Hindlimb muscle (tissue), 1 donor: ENCODE measurements at places on chromosomes 7 and 10.
A peak's percentile ranks its signal among the peaks of the same experiment; 100 is the strongest.

- DNase-seq, result peak; percentile 36
Measured at GRCh38 chr7:38107486-38107893, 70.6 kb upstream of the STARD3NL start.

DNA sequence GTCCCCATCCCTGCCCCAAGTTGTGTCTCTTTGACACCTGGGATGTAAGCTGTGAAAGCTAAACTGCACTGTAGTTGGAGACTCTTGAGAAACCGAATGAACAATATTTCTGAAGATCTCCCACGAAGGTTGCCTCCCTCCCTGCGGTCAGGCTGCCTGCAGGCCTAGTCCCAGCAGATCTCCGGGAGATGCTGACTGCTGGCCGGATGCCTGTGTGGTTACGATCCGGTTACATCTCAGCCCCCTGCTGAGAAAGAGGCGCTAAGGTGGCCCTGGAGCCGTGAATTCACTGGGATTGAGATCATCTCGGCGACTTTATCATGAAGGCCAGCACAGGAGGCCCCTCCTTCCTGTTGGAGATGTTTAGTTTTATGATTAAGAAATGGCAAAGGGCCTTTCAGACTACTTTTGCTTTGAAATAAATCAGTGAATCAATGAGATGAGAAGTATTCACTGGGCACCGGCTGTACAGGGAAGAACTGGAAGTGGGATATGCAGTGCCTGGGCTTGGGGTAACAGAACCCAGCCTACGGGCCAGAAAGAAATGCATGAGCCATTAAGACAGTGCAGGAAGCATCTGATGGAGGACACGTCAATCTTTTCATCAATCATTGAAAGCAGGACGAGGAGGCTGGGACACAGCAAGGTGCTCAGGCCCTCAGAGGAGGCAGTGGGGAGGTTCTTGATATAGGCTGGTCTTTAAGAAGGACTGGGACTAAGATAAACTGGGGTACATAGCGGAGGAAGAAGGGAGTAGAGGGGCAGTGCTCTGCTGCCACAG is 177.6 kb downstream of the PRKAG2 start:
- DNase-seq, result no peak

GRCh38 chr7:139522830-139523198 is 671 bp upstream of the CLEC2L start:
- no peak for DNase-seq

GRCh38 chr10:126207313-126207771 is 180.9 kb downstream of the ADAM12 start:
- DNase-seq, result no peak

- peak; percentile 79 for DNase-seq
Measured at GRCh38 chr10:133335246-133336117, 1.2 kb downstream of the CALY start.

GRCh38 chr10:104065748-104066147 is 19.9 kb downstream of the COL17A1 start:
- no peak for DNase-seq

DNA sequence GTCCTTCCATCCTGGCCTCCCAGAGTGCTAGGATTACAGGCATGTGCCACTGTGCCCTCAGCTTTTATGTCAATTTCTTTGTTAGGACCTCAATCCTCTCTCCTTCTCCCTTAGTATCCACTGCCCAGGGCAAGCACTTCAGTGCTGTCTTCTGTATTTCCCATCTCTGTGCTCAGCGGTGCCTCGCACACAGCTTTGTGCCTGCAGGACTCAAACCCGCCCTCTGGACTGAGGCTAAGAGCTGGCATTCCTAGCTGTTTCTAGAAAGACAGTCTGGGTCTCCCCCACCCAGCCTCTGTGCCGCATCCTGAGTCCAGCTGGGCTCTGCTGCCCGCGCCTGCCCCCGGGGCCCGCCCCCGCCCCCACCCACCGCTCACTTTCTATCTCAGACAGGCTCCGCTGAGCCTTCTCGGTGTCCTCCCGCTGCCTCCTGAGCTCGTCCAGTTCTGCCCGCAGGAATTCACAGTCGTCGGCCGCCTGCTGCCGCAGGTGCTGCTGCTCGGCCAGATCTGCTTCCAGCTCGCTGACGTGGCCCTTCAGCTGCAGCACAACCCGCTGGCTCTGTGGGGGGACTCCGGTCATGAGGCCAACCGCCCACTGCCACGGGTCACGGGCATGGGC is 67.3 kb downstream of the SPDYE5 start:
- DNase-seq, result no peak

DNA sequence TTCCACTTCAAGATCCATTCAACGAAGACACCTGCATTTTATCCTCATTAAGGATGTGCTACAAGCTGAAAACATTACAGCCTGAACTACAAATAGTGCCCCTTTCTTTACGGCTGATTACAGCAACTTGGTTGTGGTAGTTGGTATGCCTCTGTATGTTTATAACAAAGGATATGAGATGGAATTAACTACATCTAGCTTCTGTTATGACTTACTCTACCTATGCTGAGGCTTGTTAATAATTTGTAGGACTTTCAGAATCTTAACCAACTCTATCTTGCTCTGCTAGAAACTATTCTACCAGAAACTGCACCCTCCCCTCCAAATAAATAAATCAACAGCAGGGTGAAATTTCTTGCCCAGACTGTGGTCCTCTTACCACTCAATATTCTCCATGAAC is 448.1 kb downstream of the GRM8 start:
- DNase-seq, result no peak

DNA sequence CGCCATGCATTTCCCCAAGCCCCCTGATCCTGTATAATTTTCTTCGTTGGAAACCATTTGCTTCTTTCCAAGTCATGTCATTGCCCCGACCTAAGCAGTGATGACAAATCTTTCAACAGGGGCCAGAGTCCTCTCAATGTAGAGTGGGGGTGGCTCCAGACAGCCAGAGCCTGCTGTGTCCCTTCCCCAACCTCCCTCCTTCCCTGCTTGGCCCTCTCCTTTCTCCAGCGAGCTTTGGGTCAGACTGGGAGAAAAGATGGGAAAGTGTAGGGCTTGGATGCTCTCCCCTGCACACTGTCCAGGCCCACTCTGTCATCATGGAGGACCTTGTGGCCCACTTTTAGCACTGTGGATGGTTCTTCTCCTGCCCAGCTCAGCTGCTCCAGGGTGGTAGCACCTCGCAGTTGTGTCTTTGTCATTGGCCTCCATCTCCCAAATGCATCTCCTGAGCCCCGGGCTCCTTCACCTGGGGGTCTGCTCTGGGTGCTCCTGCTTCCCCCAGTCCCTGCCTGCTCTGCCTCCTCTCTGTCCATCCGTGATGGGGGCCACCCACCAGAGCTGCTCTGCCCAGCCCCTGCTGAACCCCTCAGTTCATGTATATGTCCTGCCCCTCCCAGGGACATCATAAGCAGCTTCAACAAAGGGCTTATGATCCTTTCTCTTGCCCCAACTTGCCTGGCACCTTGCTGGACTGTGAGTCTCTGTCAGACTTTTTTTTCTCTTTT is 37.5 kb downstream of the BTBD16 start:
- no peak for DNase-seq

DNA sequence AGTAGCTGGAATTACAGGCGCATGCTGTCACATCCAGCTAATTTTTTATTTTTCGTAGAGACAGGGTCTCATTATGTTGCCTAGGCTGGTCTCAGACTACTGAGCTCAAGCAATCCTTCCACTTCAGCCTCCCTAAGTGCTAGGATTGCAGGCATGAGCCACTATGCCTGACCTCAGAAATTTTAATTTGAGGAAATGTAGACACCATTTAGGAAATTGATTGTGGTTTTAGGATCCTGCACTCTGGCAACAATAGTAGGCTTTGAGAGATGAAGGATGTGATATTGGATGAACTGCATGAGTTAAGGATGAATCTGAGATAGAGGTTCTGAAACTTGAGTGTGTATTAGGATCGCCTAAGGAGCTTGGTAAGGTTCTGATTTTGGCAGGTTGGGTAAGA is 66.5 kb downstream of the PPP1R9A start:
- DNase-seq, result no peak

DNA sequence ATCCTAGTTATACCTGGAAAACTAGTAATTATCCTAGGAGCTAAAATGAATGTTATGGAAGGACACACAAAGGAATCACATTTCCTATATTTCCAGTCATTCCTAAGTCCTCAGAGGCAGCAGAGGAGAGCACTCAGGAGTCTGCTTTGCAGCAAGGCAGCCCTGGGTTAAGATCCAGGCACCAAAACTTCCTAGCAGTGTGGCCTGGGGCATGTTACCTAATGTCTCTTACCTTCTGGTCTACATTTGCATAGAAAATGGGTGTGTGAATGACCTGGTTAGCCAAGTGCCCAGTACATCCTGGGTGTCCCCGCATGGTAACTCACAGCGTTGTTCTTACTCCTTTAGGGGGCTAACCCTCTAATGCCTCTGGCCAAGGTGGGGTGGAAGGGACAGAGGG is 135.9 kb downstream of the TAX1BP1 start:
- no peak for DNase-seq

DNA sequence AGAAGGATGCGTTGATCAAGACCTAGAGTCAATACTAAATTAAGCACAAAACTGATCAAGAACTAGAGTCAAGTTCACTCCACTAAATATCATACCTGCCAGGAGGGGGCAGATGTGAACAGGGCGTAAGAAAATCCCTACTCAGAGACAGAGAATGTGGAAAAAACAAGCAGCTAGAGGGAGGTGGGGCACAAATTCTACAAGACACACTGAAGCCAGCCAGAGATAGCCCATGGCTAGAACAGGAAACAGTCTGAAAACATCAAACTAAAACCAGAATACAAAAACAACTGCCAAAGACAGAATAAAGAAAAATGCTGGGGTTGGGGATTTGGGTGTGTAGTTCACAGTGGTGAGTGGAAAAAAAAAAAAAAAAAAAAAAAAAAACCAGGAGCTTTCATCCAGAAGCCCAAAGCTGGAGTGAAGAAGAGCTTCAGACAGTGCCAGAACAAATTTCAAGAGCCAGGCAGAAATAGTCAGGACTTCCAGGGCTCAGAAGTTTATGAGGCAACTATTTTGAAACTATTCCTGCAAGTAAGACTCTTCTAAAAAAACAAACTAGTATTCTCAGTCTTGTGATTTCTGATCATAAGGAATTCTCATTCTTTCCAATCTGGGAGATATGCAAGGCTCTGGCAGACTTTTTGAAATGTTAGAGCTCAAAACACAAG is 118.3 kb downstream of the CCDC71L start:
- DNase-seq, result peak; percentile 38

DNA sequence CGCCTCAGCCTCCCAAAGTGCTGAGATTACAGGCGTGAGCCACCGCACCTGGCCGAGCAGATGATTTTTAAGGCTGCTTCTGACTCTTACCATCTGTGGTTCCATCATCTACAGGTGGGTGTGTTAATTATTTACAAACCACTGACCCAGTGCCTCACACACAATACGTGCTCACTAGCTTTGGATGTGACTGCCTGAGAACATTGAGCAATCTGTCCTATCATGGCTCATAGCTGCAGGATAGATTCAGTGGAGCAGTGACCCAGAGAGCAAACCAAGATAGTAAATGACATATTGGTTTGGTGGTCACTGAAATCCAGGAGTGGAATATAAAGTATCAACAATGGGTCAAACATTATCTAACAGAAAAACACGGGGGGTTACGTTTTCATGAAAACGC is 24.1 kb downstream of the GPAM start:
- DNase-seq, result no peak

GRCh38 chr10:74863551-74863950 is 37.2 kb downstream of the KAT6B start:
- DNase-seq, result no peak

GRCh38 chr10:14926061-14926470 is 27.8 kb downstream of the DCLRE1C start:
- no peak for DNase-seq

GRCh38 chr10:27457966-27458365 is 46.1 kb upstream of the RAB18 start:
- DNase-seq, result no peak

DNA sequence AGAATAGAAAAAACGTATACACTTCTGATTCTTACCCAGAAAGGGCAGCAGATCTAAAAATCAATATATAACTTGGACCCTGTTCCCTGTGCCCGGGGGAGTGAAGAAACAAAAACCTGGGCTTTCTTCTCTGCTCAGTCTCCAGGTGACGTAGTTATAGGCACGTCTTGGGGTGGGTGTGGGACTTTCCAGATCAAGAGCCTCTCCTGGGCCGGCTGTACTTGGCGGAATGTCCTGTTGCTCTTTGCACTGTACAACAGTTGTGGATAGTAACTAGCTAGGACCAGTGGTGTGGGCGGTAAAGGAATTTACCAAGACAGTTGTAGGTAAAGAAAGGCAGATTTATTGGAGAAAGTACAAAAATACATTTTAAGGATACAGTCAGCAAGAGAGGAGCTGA is 40.4 kb upstream of the STEAP4 start:
- no peak for DNase-seq

DNA sequence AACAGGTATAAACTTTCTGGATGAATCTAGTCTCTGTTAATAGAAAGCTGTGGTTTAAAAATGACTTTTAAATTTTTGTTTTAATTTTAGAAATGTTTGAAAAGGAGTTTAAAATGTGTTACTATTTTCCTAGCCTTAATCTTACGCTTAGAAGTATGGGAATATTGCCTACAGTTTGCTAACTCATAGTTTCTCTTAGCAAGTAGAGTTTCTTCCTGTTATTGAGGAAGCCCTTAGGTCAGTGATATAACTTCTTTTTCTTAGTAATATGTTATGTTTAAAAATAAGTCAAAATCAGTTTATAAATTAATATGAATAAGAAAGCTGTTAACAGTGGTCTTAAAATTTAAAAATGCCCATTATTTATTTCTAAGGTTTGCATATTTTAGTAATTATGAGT is 3.1 kb downstream of the STARD3NL start:
- no peak for DNase-seq
